ENCODE measurements at places on chromosomes 4 and X.
A peak's percentile ranks its signal among the peaks of the same experiment; 100 is the strongest.

DNA sequence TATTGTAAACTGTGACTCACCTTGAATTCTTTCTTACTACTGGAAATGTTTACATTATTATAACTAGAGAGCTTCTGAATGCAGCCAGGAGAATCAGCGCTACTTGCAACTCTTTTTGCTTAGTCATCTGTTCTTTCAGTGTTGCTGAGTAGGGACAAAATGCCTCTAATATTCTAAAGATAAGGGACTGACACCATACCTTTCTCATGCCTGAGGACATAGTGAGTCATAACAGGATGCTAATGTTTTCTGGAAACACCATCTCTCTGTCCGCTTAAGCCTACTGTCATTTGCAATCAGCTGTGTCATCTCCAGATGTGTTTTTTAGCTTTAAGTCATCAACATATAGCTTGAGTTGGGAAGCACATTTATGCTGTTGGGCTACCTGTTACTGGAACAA lies 108.3 kb downstream of the QRFPR start:
- DNase-seq: no peak

DNA sequence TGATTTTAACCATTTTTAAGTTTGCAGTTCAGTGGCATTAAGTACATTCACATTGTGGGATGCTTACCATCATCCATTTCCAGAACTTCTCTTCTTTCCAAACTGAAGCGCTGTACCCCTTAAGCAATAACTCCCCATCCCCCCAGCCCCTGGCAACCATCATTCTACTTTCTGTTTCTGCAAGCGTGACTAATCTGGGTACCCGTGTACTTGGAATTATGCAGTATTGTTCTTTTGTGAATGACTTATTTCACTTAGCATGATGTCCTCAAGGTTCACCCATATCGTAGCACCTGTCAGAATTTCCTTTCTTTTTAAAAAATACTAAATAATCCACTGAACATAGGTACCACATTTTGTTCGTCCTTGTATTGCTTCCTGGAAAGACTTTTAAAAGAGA lies 32.9 kb downstream of the USP9X start:
- DNase-seq: no peak

DNA sequence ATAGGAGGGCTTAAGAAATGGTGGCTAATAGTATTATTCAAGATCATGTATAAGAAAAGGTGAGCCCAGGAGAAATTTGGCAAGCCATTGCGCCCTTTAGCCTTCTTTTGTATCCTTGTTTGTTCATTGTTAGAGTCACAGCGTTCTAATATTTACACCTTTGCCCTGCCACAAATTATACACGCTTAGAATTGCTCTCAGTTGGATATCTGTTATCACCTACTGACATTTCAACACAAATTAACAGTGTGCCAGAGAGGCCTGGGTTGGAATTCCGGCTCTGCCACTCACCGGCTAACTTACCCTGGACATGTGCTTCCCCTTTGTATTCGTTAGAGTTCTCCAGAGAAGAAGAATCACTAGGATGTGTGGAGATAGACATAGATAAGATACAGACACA lies 148.7 kb upstream of the KIT start:
- DNase-seq: no peak

DNA sequence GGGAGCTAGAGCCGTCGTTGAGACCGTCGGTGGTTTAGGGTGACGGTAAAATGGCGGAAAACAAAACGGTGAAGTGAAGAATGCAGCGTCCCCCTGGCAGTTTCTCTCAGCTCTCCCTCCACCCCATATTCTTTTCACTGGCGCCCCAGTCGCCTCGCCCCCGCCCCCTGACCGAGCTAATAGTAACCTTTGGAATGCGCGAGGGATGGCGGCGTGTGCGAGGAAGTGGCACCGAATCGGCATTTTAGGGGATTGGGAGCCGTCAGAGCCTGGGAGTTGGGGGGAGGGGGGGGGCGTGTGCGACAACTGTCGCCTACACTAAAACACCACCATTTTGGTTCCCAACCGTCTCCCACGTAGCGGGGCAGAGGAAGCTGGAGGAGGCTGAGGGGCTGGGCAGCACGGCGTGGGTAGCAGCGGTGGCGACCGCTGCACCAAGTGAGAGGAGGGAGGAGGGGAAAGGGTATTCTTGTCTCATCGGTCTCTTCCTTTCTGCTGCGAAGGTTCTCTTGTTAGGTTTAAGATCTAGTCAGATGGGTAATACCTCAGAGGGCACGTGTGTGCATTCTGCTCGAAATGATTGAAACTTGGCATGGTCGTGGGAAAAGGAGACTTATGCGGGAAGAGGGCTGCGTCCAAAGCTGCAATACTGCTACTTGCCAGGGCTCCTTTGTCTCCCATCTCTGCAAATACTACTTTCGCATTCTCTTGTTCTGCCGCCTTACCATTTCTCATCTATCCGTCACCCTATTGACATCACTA lies 840 bp downstream of the ZNF711 start:
- DNase-seq: peak; percentile 14

- no peak for DNase-seq
Observed at GRCh38 chrX:2452317-2452784, 48.4 kb downstream of the DHRSX start.

DNA sequence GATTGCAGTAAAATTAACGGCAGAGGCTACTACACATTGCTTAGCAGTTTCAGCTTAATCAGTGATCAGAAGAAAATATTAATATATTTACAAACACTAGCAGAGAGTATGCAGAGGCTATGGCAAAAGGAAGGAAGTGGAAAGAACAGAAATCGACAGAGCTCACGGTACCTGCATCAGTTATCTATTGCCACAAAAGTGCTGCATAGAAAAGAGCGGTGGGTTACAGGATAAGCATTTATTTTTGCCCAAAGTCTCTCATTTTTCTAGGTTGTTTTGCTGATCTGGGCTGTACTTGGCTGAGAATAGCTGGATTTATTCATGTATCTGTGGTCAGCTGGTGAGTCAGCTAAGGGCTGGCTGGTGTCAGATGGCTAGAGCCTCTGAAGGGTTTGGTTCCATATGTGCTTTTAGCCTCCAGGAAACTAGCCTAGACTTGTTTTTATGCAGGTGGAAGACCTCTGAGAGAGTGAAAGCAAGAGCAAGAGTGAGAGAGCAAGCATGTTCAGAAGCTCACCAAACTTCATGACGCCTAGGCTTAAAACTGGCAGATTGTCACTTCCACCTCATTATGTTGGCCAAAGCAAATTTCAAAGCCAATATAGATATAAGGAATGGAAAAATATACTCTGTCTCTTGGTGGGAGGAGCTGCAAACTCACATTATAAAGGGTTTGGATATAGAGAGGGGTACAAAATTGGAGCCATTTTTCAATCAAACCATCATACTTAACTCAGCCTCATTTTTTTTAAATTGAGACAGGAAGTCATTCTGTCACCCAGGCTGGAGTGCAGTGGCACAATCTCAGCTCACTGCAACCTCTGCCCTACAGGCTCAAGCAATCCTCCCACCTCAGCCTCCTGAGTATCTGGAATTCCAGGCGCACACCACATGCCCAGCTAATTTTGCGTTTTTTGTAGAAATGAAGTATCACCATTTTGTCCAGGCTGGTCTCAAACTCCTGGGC lies 153.2 kb upstream of the RPL34 start:
- no peak for DNase-seq

- DNase-seq: no peak
Observed at GRCh38 chrX:44459501-44459900, 83.2 kb downstream of the FUNDC1 start.

GRCh38 chr4:39353478-39354253 lies 12.5 kb downstream of the RFC1 start:
- DNase-seq: no peak

- no peak for DNase-seq
Observed at GRCh38 chr4:64882311-64883086, 473.2 kb upstream of the TECRL start.

GRCh38 chr4:39706334-39706733 lies 8.4 kb downstream of the UBE2K start:
- DNase-seq: no peak

GRCh38 chr4:159370286-159370685 lies 267.4 kb downstream of the RAPGEF2 start:
- no peak for DNase-seq

DNA sequence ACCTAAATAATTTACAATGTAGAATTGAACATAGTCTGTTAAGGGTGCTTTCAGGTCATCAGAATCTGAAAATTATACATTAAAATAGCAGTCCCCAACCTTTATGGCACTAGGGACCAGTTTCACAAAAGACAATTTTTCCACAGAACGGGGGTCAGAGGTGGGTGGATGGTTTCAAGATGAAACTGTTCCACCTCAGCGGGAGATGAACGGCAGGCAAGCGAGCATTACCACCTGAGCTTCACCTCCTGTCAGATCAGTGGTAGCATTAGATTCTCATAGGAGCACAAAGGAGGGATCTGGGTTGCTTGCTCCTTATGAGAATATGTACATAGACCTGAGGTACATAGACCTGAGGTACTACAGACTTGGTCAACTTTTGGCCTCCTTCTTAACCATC lies 29.0 kb downstream of the LRBA start:
- no peak for DNase-seq

DNA sequence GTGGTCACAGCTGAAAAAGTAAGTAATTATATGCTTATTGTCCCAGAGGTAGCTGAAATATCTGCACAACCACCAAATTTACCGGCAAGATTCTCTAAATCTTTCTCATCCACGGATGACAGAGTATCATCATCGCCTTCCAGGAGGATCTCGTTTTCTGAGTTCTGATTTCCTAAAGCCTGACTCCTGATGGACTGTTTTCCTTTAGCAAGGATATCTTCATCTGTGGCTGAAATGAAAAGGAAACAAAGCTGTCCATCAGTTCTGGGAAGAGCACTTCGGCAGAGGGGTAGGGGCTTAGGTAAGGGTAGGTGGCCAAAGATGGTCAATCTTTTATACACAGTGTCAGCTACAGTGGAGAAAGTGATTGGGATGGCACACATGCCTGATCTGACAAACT lies 8.7 kb downstream of the MAB21L2 start:
- DNase-seq: no peak

- DNase-seq: no peak
Observed at GRCh38 chr4:121950680-121951520, 960 bp downstream of the TRPC3 start.

All from nucleus accumbens (tissue), 56 donors.